ENCODE measurements at places on chromosomes 4 and X.
A peak's percentile ranks its signal among the peaks of the same experiment; 100 is the strongest.

DNA sequence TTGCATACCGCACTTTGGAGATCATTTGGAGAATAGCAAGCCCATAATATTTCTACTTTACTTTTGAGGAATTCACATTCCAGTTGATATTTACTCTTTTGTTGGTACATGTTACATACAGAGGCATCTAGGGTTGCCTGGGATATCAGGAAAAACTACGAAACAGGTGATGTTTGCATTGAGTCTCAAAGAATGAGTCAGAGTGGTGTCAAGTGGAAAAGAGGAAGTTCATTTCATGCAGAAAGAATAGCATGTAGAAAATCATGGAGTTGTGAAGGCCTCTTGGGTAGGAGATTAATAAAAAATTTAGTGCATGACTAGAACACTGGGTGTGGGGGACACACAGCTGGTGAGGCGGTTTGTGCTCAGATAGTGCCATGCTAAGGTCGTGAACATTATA, 33.5 kb upstream of the ELOVL6 start:
- DNase-seq = peak; percentile 54

DNA sequence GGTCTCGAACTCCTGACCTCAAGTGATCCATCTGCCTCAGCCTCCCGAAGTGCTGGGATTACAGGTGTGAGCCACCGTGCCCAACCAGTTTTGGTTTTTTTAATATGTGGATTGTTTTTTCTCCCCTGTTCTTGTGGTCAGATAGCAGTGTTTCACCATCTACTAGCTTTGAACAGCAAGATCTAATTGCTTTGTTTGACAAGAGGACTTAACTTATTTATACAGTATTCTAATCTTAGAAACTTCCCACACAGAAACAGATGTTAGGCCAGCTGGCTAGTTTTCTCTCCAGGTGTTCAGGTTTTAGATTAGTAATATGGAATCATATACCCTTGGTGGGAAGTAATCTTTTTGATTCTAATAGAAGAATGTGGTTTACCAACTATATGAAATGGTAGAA, 12.9 kb downstream of the ING2 start:
- DNase-seq = no peak

- DNase-seq = no peak
Measured at GRCh38 chr4:1864076-1865008, 6.9 kb upstream of the NSD2 start.

- DNase-seq = peak; percentile 81
Measured at GRCh38 chr4:138259824-138260223, 17.7 kb upstream of the SLC7A11 start.

DNA sequence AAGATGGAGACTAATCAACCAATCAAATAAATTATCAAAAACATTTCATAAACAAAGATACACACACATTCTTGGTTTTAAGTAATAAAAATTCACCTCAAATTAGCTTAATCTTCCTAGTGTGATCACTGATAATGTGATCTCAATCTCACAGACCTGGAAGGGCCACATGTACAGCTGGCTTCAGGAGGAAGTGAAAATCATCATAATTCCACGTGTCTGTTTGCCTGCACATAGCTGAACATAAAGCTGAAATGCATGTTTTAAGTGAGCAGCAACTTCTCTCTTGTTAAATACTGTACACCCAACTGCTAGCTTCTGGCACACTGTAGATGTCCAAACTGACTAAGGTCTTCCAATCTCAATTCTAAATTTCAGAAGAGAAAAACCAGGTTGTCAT, 53.8 kb downstream of the ARHGAP6 start:
- DNase-seq = no peak

DNA sequence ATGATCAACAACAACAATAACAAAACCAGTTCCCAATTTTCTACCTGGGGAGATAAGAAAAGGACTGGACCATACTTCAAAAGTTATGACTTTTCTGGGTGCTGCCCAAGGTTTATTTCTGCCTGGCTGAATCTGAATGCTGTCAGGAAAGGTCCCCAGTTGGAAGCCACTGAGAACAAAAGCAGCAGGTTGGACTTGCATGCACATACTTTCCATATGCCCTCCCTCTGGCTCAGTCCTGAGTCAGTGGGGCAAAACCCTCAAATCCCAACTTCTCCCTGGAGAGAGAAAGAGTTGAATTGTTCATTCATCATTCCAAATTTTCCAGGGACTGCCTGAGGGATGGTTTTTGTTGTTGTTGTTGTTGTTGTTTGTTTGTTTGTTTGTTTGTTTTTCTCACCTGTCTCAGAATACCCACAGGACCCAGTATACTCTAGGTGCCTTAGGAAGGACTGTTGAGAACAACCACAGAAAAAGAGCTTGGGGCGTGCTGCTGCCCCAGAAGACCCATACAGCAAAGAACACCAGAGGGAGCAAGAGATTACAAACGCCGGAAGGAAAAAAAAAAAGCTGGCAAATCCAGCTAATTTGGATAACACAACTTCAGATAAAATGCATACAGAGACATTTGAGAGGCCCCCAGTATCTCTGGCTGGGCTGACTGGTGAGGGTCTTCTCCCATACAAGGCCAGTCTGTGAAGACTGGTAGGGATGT, 138.9 kb upstream of the INPP4B start:
- peak; percentile 20 for DNase-seq

GRCh38 chr4:114193624-114194399, 214.4 kb upstream of the ARSJ start:
- no peak for DNase-seq

DNA sequence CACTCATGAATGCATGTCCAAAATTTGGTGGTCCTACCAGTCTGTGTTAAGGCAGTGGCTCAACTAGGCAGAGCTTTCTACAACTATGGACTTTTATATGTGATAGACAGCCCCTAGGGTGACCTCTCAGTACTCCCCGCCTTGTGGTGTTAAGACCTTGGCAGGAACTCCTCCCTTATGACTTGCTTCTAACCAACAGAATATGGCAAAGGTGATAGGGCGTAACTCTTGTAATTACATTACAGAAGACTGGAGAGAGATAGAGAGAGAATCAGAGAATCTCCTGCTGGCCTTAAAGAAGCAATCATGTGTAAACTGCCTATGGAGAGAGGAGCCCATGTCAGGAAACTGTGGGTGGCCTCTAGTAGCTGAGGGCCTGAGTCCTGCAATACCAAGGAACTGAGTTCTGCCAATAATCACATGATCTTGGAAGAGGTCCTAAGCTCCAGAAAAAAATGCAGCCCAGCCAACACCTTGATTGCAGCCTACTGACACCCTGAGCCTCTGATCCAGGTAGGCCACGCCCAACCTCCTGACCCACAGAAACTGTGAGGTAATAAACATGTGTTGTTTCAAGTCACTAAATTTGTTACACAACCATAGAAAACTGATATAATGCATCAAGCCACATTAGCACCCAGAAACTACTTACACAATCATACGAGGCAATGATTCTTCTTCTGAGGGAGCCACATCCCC, 68.9 kb downstream of the INPP4B start:
- no peak for DNase-seq

- no peak for DNase-seq
Measured at GRCh38 chrX:149298111-149298510, 207.0 kb downstream of the IDS start.

GRCh38 chrX:97000682-97001368, 117.1 kb downstream of the RPA4 start:
- no peak for DNase-seq

- no peak for DNase-seq
Measured at GRCh38 chrX:121160987-121161386, 113.6 kb downstream of the GLUD2 start.

GRCh38 chr4:306551-306961, 1.3 kb upstream of the ZNF732 start:
- DNase-seq = no peak

GRCh38 chr4:184812651-184813181, 13.1 kb downstream of the ACSL1 start:
- DNase-seq = peak; percentile 38

DNA sequence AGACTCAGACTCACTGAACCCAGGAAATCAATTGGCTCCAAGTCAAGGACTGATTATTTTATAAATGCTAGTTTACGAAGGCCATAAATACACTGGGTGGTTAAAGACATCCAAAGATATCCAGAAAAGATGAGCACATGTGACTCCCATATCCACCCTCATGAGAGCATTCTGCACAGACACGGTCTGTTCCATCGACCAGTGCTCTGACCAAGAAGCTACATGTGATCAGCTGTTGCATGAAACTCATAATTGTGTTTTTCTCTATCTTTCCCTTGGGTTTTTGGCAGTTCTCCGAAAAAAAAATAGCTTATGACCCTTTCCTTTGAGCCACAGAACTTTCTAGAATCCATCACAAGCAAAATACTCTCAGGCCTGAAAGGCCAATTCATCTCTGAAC, 2.7 kb upstream of the PIR start:
- no peak for DNase-seq

All from RWPE1 (cell line).